ENCODE measurements at places on chromosomes 7 and 10. TPM values are rescaled to one million over a fixed set of nuclear protein-coding genes. Genes with fewer than 3 reads are reported as not detected.

EVX1 gene
- total RNA-seq = not detected

VCL gene
- 148 TPM for total RNA-seq

MET gene
- total RNA-seq = 93.7 TPM

DHTKD1 gene
- 9.5 TPM for total RNA-seq

KCP gene
- total RNA-seq = 0.17 TPM

FAM237B gene
- total RNA-seq = not detected

SNCG gene
- total RNA-seq = 6.6 TPM

CLCN1 gene
- 0.06 TPM for total RNA-seq

AFAP1L2 gene
- 23.6 TPM for total RNA-seq

SPDYE2B gene
- total RNA-seq = not detected

FZD8 gene
- 7.5 TPM for total RNA-seq

VPS26A gene
- total RNA-seq = 57.5 TPM

SRRM3 gene
- 6.1 TPM for total RNA-seq

BHLHA15 gene
- total RNA-seq = 0.66 TPM

ZNF804B gene
- total RNA-seq = not detected

SEMA4G gene
- 7.2 TPM for total RNA-seq

HSPA12A gene
- total RNA-seq = 14.2 TPM

HERPUD2 gene
- total RNA-seq = 14.9 TPM

BAG3 gene
- 157 TPM for total RNA-seq

TAS2R5 gene
- total RNA-seq = not detected

PHKG1 gene
- total RNA-seq = 0.63 TPM

BCL7B gene
- 67.1 TPM for total RNA-seq

ACTR3C gene
- not detected for total RNA-seq

VWC2 gene
- total RNA-seq = not detected

CNPY1 gene
- not detected for total RNA-seq

TMEM229A gene
- total RNA-seq = not detected

TBC1D12 gene
- 4.6 TPM for total RNA-seq

PLPP4 gene
- total RNA-seq = not detected

TRIM73 gene
- total RNA-seq = 3.1 TPM

GPAM gene
- 7.6 TPM for total RNA-seq

OR2A1 gene
- total RNA-seq = not detected

IGF2BP3 gene
- 25.1 TPM for total RNA-seq

OGDHL gene
- total RNA-seq = 0.15 TPM

LEP gene
- total RNA-seq = not detected

CHAT gene
- not detected for total RNA-seq

VSTM4 gene
- 0.48 TPM for total RNA-seq

RBAK gene
- 7.1 TPM for total RNA-seq

LAMB4 gene
- total RNA-seq = 0.37 TPM

TIMM23B gene
- total RNA-seq = 19.0 TPM

UNC5B gene
- 0.87 TPM for total RNA-seq

WDR37 gene
- total RNA-seq = 7.9 TPM

PRKAR2B gene
- 3.9 TPM for total RNA-seq

ADAM22 gene
- total RNA-seq = 0.34 TPM
